ENCODE measurements at places on chromosomes 7 and 10.
A peak's percentile ranks its signal among the peaks of the same experiment; 100 is the strongest.

GRCh38 chr10:34808801-34809745 is 6.0 kb downstream of the PARD3 start:
- DNase-seq = peak; percentile 73

DNA sequence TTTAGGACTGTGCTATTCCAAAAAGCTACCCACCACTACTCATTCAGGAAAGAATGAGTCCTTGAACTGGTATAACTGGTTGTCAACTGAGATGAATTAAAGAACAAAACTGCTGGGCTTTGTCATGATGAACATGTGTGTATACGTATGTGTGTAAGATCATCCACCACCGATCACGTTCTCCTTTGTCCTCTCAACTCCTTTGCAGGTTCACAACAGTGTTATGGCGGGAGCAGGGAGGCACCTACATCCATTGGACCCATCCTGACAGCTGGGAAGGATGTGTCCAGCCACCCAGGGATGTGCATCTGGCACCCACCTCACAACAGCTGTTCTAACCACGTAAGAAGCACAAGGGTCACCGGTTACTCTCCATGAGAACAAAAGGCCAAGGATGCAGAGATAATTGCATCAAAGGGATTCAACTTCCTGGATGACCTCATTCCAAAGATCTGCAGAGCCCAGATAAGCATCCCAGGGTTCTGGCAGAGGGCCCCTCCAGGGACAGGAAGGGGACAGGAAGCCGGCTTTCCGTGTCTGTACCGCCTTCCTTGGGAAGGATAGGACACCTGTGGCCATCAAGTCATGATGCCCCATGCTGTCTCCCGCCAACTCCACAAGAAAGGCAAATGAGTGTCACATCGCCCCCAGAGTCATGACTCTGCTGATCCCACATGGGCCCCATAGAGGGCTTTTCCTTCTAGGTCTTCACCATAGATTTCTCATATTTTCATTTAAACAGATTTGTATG is 66.1 kb downstream of the STEAP1B start:
- DNase-seq = peak; percentile 97

GRCh38 chr10:64959883-64960282 is 1438.7 kb downstream of the REEP3 start:
- no peak for DNase-seq

DNA sequence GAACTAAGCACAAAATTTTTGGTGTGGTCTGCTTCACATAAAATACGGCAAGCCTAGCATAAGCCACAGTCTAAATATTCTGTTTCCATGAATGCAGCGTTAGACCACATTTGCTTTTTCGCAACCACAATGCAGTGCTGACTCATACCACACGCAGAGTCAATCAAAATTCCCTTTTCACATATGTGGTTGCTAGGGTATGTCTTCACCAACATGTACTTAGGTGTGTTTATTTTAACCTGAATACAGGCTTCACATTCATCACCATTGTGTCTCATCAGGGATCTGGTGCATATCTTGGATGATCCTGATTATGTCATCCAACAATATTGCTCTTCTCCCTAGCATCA is 90.8 kb downstream of the CHN2 start:
- peak; percentile 96 for DNase-seq

GRCh38 chr10:18406136-18406535 is 245.3 kb downstream of the NSUN6 start:
- DNase-seq = peak; percentile 10

DNA sequence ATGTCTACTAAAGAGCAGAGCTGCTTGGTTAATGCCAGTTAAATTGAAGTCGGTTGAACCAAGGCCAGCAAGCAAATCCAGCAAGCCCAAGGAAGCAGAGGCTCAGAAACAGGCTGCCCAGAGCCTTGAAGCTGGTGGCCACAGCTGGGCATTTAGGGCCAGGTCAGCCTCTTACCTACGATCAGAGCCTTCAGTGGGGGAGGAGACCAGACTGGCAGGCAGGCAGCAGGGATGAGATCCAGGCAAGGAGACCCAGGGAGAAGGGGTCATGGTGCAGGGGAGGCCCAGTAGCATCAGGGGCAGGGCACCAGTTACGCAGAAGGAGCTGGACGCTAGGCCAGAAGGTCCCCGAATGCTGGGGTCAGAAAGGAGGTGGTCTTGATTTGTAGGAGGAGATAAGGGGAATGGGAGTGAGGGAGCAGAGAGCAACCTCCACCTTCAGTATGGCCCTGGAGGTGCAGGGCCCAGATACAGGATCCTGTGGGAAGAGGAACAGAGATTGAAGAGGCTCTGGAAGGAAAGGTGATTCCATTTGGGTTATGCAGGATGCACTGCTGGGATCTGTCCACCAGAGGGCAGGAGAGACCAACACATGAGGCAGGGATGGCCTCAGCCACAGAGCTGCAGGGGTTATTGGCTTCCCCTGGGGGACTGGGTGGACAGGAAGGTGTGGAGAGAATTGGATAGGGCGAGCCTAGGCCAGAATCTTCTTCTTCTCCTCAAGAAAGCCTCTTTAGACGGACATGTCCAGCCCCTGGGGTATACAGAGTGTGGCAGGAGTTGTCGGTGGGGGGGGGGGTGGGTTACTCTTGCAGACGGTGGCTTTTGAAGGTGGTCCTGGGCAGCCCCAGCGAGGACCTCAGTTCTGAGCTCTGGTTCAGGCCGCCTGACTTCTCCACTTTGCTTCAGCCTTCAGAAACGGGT is 132.6 kb upstream of the PODXL start:
- DNase-seq = peak; percentile 75

GRCh38 chr7:117087639-117088396 is 134.5 kb downstream of the ST7 start:
- DNase-seq = no peak

GRCh38 chr10:124701435-124701834 is 42.7 kb downstream of the FAM53B start:
- no peak for DNase-seq

Data from NCI-H69 (cell line).